ENCODE measurements at places on chromosomes 4 and X. TPM values are rescaled to one million over a fixed set of nuclear protein-coding genes. Genes with fewer than 3 reads are reported as not detected.

DNA sequence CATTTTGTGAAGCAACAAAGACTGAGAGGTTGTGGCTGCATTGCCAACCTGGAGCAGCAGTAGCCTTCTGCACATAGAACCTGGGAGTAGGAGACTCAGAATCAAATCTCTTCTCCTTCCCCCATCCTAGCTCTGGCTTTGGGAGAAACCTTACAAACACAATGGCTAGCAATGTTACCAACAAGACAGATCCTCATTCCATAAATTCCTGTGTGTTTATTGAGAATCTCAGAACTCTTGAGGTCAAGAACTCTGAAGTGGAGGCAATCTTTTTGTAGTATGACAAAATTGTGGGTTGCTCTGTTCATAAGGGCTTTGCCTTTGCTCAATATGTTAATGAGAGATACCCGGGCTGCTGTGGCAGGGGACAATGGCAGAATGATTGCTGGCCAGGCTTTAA, 406.7 kb upstream of the SPANXN1 start:
- no peak for DNase-seq

DNA sequence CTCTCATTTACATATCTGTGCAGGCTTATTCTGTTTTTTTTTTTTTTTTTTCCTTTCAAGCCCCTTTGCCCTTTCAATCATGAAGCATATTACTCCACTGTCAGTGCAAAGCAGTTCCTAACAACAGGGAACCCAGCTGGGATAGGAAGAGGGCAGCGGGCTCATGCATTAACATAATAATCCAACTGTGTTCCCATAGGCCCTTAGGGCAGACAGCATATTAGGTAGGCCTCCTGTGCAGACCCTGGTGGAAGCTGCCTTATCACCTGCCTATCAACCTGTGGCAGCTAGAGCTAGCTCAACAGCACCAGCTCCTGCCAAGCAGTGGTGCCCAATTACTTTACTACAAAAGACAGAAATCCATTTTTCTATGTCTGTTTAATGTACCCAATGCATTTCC, 49.3 kb downstream of the SLC10A7 start:
- no peak for DNase-seq

DNA sequence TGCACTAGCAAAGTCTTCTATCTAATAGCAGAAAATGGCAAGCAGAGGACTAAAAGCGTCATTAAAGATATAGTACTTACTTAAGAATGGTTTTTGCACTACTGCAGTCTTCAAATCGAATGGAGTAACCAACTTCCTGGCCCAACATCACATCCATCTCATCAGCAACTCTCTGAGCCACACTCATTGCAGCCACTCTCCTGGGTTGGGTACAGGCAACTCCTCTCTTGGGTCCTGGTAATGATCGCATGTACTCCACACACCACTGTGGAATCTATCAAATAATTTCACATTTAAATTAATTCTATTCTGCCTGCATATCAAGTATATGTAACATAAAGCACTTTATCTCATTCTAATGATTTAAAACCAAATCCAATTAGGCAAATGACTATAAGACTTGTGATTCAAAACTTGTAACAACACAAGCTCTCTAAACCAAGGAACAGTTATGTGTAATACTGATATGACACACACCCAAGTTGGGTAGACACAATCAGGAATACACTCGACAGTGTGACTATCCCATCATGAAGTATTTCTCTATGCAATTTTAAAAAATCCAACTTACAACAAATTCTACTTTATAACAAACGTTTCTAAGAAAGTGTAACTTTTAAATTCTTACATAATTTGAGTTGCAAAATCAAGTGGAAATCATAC, 13.6 kb downstream of the DHX15 start:
- no peak for DNase-seq

- no peak for DNase-seq
Measured at GRCh38 chr4:55216863-55217635, 91.7 kb upstream of the KDR start.

DNA sequence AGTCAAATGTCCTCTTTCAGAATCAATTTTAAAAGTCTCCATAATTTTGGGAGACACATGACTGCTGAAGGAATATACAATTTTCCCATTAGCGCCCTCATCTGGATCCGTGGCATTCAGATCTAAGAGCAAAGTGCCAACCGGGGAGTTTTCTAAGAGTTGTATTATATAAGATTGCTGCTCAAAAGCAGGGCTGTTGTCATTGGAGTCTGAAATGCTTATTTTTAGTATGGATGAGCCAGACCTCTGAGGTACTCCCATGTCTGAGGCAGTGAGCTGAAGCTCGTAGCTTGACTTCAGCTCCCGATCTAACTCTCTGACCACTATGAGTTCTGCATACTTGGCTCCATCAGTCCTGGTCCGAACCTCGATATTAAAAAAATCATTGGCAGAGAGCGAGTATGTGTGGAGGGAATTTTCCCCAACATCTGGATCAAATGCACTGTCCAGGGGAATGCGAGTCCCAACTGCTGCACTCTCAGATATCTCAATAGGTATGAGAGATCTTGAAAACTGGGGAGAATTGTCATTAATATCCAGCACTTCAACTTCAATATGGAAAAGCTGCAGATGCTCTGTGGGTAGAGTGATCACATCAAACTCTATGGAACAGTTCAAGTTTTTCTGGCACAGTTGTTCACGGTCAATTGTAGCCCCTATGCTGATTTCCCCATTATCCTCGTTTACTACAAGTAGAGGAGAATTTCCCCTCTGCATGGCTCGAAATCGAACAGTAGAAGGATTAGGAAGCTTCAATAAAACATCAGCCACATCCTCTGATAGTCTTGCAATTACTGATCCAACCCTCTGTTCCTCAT, 917 bp downstream of the PCDH18 start:
- DNase-seq, result no peak

DNA sequence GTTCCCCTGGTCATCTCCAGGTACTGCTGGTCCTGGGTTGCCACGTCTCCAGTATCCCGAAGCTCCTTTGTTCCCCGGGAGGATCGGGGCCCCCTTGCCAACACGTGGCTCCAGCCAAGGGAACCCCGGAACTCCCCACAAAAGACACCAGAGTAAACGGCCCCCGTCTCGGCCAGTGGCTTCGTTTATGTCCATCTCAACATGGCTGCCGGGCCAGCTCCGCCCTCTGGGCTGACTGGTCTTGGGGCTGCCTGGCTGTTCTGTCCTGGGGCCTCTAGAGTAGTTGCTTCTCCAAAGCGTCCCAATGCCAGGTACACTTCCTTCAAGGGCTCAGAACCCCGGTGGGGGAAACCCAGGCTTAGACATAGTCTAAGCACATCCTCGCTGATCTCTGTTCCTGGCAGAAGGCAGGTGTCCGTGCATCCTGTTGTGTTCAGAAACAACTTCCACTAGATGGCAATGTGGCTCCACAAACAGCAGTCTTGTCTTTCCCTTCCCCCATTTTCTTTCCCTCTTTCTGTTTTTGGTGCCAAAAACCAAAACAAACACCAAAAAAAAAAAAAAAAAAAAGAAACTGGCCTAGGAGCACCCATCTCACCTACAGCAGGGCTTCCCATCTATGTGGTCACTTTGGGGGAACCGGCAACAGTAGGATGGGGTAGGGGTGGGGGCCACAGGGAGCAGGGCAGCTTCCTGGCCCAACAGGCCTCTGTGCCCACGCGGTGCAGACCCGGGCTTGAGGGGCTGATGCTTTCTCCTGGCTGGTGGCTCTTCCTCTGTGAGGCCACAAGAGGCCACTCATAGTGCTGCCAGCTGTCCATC, 35.3 kb downstream of the NBDY start:
- peak; percentile 84 for DNase-seq

Gene RASGEF1B
- 5.7 TPM for total RNA-seq

Gene IL3RA
- total RNA-seq, result not detected

- no peak for DNase-seq
Measured at GRCh38 chr4:187603093-187604025, 392.2 kb upstream of the ZFP42 start.

DNA sequence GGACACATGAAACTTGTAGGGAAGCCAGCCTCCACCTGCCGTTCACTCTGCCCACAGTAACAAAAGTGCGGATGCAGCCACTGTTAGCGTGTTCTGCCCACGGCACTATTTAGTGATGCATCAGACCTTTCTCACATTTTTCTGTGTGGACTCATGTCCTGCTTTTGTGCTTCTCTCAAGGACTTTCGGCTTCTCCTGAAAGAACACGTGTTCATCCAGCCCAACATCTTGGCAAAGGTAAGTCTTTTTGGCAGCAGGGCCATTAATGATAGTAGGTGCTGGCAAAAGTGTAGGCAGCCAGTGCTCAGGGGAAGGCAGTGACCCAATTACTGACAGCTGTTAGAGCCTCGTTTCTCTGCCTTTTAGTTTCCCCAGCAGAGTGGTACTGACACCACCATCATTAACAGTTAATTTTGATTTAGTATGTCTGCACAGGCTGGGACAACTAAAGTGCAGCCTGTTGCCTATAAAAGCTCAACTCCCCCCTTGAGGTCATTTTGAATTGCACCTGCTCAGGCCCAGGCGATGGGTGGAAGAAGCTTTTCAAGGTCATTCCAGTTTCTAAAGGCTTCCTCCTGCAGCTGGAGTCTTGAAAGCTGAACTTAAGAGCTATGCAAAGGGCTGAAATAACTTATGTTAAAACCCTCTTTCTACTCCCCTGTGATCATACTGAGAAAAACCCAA, 54.5 kb upstream of the HPSE start:
- DNase-seq, result peak; percentile 33

Gene PNMA6A
- 2.4 TPM for total RNA-seq

Gene SSX4
- total RNA-seq, result not detected

DNA sequence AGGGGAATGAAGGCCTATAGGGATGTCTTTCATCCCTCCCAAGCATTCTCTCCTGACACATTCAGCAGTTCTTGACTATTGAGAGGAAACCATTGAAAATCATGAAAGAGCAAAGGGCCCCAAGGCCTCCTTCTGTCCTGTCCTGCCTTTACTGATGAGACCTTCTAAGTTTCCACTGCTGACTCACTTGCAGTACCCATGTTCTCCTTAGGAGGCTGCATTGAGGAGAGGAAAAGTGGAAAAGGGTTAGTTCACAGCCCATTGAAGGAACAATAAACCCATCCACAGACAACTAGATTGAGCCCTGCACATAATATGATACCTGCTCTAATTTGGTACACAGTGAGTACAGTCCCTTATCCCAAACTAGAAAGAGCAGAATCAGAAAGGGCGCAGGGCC, 115.1 kb upstream of the PNPLA4 start:
- no peak for DNase-seq

Gene WDR13
- 58.5 TPM for total RNA-seq

Gene ENPEP
- 0.09 TPM for total RNA-seq

DNA sequence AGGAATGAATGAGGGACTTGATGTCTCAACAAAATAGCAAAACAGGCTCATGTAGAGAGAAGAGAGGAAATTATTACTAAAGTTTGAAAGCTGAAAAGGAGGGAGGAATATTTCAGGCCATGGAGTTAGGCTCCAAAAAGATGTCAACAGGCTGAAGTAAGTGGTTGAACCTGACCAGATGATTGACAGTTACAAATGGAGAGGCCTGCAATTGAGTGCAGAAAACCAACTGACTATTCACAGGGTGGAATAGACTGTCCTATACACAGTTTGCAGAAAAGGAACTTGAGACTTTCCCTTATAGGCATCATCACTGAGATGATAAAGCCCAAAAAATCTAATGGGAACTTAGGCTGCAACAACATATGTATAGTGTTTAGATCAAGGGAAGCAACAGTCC, 233.3 kb downstream of the AR start:
- DNase-seq, result no peak

GRCh38 chrX:67619253-67619652, 75.4 kb downstream of the AR start:
- no peak for DNase-seq

GRCh38 chr4:165360041-165360695, 18.6 kb upstream of the CPE start:
- DNase-seq, result no peak

Gene RBM3
- 202 TPM for total RNA-seq

Gene HS3ST1
- not detected for total RNA-seq

GRCh38 chrX:63050225-63050624, 300.9 kb downstream of the SPIN4 start:
- DNase-seq, result peak; percentile 0

DNA sequence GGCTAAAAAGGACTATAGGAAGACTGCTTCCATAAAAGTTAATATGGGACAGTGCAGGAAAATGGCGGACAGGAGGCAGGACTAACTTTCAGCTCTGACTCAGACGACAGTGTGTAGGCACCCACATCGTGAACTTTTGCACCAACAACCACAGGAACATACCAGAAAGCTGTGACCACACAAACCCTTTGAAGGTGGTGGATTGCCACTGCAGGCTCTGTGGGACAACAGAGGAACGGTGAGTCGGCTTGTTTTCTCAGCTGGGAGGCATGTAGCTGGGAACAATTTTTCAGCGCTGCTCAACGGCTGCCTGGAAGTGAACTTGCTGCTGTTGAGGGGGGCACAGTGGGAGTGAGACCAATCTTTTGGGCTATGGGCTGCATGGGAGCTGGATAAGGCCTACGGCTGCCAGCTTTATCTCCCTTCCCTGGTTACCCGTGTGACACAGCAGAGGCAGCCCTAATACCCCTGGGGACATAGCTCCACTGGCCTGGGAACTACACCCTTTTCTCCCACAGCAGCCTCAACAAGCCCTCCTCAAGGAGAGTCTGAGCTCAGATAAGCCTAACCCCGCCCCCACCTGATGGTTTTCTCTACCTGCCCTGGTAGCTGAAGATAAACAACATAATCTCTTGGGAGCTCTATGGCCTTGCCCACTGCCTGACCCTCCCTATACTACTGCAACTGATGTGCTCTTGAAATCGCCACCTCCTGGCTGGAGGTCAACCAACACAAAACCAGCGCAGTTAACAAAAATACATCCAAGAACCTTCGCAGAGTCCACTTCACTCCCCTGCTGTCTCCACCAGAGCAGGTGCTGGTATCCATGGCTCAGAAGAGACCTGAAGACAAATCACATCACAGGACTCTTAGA, 1537.0 kb downstream of the C4orf33 start:
- DNase-seq, result no peak

GRCh38 chr4:109121561-109121960, 180.9 kb downstream of the COL25A1 start:
- no peak for DNase-seq

DNA sequence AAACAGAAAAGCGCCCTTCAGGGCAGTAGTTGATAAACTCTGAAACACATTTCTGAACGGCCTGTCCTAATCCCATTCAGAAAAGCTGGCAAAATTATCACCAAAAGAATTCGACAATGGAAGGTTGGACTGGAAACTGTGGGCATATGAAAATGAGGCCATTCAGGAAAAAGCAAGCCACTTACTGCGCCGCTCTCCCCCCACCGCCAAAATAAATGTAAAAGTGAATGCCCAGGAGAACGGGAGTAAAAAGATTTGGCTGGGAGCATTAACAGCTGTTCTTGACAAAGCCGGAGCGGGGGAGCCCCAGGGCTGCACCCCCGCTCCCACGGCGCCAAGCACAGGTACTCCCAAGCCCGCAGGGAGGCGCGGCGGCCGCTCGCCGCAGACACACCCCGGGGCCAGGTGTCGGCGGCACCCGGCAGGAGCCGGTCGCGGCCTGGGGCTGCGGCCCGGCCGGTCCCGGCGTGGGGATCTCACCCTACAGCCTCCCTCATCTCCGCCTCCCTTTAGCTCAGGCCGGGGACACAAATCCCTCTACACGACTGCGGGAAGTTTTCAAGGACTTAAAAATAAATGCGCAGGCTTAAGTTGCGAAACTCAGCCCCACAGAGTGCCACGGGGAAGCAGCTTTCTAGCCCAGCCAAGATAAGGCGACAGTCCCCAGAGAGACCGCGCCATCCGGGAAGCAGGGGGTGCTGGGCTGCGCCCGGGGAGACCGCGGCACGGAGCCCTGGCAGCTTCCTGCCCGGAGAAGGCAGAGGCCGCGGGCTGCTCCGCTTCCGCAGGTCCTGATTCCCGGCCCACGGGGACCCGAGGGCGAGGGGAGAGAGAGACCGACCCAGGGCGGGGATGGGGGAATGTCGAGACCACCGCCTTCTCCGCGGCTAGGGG, 593 bp downstream of the SH3RF1 start:
- no peak for DNase-seq

GRCh38 chr4:94715726-94716125, 42.0 kb upstream of the BMPR1B start:
- DNase-seq, result no peak

Measured in OCI-LY7 (cell line).